ENCODE measurements at places on chromosomes 7 and 10.

DNA sequence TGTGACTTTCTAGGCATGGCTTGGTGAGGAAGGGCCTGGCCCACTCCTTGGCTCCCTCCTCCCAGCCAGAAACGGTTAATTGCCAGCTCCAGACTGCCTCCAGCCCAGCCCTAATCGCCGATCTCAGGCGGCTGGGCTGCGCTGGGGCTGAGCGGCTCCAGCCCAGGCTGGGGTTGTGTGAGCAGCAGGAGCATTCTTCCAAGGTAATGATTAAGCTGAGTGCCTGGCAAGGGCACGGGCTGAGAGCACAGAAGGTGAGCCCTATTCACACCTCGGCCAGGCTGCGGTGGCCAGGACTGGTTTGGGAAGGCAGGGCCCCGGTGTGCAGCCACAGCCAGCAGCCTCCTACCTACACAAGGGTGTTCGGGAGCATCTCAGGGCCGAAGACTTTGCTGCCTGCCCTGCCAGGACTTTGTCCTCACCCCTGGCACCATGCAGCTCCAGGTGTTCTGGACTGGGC, at the start of gene TMEM72:
TMEM72 (plus strand) TSS at position 257 of the 460 bp plus-strand sequence; CDS start at position 433, 176 bp downstream.
- no peak for DNase-seq

GRCh38 chr7:38862666-38863065, 46.3 kb downstream of the VPS41 start:
- no peak for DNase-seq

GRCh38 chr10:59098387-59098786, 78.1 kb upstream of the PHYHIPL start:
- DNase-seq, result no peak

DNA sequence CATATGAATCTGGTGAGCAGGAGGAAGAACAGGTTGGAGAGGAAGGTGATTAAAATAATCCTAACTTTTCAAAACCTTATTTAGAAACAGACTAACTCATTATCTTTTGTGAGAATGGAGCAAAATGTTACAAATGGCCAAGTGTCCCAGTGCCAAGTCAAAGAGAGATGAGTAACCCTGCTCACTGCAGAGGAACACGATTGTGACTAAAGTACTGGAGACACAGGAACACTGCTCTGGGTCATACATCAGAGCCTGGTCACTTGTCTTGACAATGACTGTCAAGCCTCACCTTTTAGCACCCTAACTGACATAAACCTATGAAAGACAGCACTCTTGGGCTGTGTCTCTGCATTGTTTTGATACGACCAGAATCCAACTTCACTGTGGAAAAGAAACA, 108.8 kb downstream of the SGMS1 start:
- no peak for DNase-seq

DNA sequence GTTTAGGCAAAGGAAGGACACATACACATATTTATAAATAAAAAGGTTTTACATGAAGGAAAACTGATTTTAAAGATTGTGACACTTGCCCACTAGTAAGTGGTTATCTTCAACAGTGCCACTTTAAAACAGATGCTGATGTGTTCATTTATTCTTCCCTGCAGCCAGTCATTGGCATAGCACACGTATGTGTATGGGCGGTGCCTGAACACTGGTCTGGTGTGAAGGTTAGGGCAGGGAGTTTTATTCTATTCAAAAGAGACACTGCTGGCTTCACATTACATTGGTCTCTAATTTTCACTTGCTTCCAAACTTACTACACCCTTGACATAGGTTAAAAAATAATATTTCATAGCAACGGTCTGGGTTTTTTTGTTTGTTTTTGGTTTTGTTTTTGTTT, 57.9 kb downstream of the NOD1 start:
- no peak for DNase-seq

GRCh38 chr10:29839826-29840515, 205.2 kb upstream of the SVIL start:
- no peak for DNase-seq

DNA sequence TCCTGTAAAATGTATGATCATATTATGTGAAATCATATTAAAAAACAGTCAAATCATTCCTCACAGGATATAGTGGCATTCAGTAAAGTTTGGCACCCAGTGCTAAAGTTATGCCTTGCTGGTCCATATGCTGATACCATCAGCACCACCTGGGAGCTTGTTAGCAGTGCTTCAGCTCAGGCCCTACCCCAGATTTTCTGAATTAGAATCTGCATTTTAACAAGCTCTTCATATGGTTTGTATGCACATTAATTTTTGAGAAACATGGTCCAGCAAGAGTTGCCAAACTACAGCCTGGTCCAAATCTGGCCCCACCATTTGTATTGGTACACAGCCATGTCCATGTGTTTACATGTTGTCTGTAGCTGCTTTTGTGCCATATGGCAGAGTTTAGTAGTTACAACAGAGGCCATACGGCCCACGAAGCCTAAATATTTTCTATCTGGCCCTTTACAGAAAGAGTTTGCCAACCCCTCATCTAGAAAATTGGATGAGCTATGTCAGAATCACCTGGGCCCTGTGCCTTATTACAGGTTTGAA, 30.1 kb downstream of the RAB18 start:
- DNase-seq, result no peak

DNA sequence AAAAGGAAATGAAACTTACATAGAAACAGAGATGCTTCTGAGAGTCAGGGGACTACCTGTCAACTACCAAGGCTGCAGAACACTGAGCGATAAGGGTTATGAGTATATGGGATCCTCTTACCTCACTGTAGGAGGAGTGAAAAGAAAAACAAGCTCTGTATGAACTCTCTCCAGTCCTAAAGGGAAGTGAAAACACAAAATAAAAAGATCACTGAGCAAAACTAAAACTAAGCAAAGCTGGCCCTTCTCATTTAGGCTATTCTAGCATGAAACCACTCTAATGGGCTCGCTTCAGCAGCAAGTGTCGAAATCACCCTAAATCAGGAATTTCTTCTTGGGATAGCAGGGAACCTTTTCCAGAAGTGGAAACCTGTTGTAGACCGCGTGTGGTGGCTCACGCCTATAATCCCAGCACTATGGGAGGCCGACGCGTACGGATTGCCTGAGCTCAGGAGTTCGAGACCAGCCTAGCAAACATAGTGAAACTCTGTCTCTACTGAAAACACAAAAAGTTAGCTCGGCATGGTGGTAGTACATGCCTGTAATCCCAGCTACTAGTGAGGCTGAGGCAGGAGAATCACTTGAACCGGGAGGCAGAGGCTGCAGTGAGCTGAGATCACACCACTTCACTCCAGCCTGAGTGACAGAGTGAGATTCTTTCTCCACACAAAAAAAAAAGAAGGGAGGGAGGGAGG, 27.0 kb downstream of the DCLRE1C start:
- no peak for DNase-seq

DNA sequence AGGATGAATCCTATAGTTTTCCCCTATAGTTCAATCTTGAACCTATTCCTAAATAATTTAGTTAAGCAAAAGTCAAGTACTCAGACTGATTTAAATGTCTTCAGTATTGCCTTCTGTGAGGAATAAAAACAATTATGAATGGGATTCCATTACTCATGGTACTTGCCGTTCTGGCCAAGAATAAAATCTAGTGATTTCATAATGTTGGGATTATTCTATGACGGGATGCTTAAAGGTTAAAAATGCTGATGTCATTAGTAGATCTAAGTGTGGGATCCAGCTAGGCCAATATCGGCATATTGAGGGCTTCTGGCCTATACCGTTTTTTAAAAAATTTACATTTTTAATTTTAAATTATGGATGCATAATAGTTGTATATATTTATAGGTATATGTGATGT, 5.3 kb downstream of the BPGM start:
- DNase-seq, result no peak

GRCh38 chr10:22784668-22785067, 70.3 kb upstream of the PIP4K2A start:
- DNase-seq, result no peak

- DNase-seq, result no peak
Observed at GRCh38 chr10:89894051-89894450, 192.7 kb downstream of the KIF20B start.

- no peak for DNase-seq
Observed at GRCh38 chr7:40015790-40016296, 65.8 kb downstream of the CDK13 start.

- no peak for DNase-seq
Observed at GRCh38 chr10:119243488-119243887, 36.1 kb downstream of the GRK5 start.

- DNase-seq, result no peak
Observed at GRCh38 chr7:2830609-2831376, 13.3 kb downstream of the GNA12 start.

- DNase-seq, result no peak
Observed at GRCh38 chr7:52838981-52839411, 196.4 kb upstream of the POM121L12 start.

- DNase-seq, result no peak
Observed at GRCh38 chr10:95430231-95430951, 130.8 kb downstream of the SORBS1 start.

DNA sequence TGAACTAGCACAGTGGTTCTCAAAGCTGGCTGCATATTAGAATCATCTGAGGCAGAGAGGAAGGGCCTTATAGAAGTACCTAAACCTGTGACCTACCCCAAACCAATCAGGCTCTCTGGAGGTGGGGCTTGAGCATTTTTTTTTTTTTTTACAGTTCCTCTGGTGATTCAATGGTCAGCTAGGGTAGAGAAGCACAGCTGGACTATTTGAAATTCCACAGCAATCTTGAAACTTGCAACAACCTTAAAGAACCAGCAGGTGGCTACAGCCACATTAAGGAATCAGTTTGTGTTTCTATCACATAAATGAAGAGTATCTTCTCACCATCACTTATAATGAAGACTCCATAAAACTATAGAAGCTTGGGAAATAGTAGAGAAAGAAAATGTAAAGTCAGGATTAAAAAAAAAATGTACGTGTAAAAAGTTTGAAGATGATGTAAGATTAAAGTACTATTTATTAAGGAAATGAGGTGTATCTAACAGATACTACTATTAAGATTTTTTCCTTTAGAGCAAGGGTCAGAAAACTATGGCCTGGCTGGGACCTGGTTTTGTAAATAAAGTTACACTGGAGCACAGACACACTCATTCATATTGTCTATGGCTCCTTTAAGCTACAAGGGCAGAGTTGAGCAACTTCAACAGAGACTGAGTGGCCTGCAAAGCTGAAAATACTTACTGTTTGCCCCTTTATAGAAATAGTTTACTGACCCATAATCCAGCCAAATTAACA, 3.8 kb downstream of the RTKN2 start:
- DNase-seq, result no peak

DNA sequence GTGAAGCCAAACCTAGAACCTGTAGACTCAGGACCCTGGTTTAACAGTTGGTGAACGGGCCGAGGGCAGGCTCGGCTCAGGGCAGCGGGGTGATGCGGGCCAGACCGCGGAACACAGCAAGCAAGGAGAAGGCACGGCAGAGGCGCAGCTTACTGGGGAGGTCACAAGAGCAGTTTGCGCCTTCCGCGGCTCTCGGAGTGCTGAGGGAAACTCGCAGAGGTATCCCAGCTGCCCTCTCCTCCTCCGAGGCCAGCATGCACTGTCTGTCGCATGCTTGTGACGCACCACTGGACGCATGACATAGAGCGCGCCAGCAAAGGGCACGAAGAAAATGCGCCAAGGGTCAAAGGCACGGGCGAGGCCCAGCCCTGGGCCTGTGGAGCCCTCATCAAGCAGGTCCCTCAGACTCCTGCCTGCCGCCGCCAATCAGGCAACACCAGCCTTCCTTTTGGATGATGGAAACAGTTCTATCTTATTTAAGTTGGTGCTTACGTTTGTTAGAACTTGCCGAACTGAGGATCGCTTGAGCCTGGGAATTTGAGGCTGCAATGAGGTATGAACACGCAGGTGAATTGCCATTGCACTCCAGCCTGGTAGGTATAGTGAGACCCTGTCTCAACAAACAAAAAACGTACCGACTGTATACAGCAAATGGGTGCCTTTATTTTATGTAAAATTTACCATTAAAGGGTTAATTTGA, 574.3 kb upstream of the GHITM start:
- DNase-seq, result no peak

DNA sequence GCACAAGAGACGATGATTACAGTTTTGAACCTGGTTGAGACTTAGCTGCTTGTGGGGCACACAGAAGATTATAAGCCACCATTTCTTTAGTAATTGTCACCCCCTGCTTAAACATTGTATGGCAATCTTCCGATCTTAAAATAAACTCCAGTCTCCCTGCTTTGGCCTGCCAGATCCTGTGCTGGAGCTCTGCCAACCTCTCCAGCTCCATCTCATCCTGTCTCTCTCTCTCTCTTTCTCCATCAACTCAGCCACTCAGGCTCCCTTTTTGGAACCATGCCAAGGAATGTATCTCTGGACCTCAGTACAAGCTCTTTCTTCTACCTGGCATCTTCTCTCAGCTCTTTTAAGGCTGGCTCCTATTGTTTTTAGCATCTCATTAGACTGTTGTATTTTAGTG, 1053.2 kb downstream of the REEP3 start:
- no peak for DNase-seq

DNA sequence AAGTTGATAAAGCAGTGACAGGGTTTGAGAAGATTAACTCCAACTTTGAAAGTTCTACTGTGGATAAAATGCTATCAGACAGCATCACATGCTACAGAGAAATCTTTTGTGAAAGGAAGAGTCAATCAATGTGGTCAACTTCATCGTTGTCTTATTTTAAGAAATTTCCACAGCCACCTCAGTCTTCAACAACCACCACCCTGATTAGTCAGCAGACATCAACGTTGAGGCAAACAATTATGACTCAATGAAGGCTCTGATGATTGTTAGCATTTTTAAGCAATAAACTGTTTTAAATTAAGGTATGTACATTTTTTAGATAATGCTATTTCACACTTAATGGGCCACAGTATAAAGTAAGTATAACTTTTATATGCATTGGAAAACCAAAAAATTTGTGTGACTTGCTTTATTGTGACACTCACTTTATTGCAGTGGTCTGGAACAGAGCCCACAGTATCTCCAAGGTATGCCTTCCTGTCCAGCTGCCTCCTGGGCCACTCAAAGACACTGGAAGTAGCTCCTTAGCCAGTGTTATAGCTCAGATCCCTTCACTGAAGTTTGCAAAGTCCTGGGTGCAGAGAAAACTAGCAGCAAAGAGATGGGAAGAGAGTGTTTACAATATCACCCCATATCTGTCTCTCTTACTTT, 293.1 kb downstream of the ARHGAP12 start:
- DNase-seq, result no peak

DNA sequence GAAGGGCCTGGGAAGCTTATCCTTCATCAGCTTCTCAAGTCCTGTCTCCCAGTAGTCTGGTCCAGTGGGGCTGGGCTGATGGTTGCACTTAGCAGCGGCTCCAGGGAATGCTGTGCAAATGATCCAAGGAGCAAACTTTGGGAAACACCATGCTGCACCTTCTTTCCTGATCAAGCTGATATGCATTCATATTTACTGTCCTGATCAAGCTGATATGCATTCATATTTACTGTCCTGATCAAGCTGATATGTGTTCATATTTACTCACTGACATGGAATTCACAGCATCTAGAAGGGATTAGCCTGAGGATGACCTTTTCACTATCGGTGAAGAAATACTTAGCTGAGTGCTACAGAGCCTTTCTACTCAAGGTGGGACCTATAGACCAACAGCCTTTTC, 330.7 kb downstream of the BMPER start:
- DNase-seq, result no peak

- no peak for DNase-seq
Observed at GRCh38 chr10:102710609-102711008, 3.6 kb downstream of the ARL3 start.

GRCh38 chr7:45920502-45921380, at the start of gene IGFBP3:
TSS of gene IGFBP3 (minus strand) at chr7:45921272. CDS start at chr7:45921140, 132 bp downstream.
- no peak for DNase-seq

- no peak for DNase-seq
Observed at GRCh38 chr7:47847207-47847606, 101.1 kb downstream of the PKD1L1 start.
